ENCODE measurements at places on chromosomes 3 and 15.

DNA sequence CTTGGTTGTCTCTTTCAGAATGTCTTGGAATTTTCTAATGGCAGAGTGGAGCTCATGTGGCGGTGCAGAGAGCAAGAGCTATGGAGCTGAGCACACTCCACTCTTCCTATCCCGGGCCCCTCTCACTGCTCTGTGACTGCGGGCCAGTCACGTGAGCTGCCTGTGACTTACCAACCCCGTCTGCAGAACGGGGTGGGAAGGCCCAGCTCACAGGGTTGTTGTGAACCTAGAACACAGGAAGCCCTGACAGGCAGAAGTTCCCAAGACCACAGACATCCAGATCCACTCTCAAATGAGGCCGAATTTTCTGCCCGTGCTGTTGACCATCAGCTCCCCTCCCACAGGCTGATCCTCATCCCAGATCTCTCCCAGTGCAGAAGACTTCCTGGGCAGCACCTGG is 35.5 kb upstream of the PLXNA1 start:
- no peak for DNase-seq

- DNase-seq = no peak
These were observed 80.9 kb upstream of the RASGRF1 start for GRCh38 chr15:79171320-79172031.

- no peak for DNase-seq
These were observed 109.7 kb upstream of the GADL1 start for GRCh38 chr3:31004025-31004678.

- no peak for DNase-seq
These were observed 266.5 kb downstream of the ADAMTS17 start for GRCh38 chr15:100075229-100075628.

- DNase-seq = no peak
These were observed 89.7 kb upstream of the WNT5A start for GRCh38 chr3:55576621-55577388.

DNA sequence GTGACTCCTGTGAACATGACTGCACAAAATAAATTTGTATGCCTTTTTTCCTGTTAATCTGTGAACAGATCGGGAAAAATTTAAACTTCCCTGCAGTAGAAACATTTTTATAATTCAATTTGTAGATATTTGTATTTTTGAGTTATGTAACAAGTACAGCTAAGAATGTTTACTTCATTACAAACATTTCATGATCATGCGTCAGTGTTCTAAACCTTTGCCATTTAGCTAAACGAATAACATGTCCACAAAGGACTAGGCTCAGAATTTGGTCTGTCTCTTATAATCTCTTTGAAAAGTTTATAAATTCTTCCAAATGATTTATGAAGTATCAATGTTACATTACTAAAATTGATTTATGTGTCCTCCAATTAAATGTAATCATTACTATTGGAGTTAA is 17.3 kb upstream of the CRYBG3 start:
- DNase-seq = no peak

GRCh38 chr3:98772022-98772421 is 8.9 kb downstream of the ST3GAL6 start:
- no peak for DNase-seq

- DNase-seq = no peak
These were observed 61.2 kb downstream of the LYSMD4 start for GRCh38 chr15:99671926-99672635.

DNA sequence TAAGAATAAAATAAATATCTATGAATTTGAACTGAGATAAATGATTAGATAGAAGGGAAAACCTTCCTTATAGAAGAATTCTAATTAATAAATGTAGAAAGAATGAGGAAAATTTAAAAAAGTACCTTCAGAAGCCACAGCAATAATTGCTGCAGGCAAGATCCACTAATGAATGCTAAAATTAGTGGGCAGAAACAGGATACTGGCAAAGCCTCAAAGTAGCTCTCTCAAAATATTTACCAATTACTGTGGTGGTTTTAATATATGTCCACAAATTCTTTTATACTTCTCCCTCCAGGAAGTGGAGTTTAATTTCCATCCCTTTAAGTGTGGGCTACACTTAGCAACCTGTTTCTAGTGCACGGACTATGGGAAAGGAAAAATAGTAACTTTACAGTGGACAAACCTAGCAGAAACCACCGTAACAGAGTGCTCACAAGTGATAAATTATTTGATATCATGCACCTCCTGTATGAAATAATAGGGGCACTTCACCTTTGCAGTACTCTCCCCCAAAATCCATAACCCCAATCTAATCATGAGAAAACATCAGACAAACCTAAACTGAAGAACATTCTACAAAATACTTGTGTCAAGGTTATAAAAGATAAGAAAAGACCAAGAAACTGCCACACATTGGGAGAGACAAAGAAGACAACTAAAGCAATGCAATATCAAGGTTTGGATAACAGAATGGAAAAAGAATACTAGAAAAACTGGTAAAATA is 6.8 kb downstream of the PEAK1 start:
- DNase-seq = no peak

DNA sequence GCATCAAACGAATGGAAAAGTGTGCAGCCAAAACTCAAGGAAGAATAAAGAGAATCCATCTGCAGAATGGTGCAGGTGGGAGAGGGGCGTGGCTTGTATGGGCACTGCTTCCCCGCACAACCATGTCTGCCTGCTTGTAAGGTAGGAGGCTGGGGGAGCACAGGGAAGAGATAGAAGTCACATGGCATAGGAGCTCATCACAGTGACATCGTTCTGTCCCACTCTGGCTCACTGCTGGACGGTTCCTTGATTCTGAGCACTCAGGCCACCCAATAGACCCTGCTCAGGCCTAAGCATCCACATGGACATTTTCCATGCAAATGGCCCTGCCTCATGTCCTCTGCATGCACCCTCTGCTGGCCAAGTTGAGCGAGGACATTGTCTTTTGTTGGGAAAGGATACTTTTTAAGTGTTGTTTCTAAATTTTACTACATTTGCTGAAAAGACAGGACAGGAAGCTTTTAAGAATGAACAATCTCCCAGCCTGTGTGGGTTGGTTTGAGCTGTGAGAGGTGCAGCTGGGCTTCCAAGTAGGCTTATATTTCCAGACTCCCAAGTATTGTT is 3.1 kb downstream of the MYLK start:
- peak; percentile 29 for DNase-seq

- DNase-seq = no peak
These were observed 69.2 kb downstream of the RASA2 start for GRCh38 chr3:141556034-141556433.

DNA sequence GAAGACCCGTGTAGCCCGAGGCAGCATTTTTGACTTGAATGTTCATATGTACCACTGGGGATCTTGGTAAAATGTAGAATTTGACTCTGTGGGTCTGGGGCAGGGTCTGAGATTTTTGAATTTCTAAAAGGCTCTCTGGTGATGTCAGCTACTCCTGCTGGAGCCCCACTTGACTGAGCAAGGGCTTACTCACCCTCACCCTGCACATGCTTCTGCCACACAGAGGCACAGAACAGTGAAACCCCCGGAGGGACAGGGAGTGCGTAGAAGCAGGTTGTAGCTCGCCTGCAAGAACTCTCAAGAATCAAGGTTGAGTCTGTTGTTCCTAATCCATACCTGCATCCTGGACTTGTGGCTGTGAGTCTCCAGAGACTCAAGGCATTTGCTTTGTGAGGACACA is 41.1 kb downstream of the SLCO3A1 start:
- no peak for DNase-seq

DNA sequence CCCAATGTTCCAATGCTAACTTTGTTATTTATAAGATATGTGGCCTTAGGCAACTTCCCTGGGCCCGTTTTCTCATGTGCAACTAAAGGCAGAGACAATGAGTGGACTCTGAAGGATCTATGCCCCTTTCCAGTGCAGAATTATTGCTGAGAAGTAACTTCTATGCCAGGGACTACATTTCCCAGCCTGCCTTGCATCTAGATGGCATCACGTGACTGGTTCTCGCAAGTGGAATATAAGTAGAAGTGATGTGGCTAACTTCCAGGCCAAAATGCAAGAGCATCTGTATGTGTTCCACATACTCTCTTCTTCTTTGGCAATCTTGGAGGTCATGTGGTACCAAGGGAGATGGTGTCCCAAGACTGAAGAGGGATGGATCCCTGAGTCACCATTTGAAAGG is 674.4 kb downstream of the NTRK3 start:
- no peak for DNase-seq

DNA sequence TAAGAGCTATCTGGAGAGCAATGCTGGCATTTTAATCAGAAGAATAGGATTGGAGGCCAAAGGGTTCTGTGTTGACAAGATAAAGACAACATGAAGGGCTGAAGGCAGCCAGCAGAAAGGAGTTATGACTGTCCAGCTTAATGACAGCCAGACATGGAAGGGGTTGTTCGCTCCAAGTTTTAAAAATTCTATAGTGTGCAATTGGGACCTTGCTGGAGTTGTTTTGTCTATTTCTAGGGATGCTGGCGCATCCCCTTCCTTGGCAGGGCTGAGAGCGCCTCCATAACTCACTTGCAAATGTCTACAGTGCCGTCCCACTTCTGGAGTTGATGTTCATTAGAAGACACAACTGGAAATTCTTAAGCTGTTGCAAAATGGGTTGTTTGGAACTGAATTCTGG is 200.7 kb downstream of the TLE3 start:
- no peak for DNase-seq

- DNase-seq = no peak
These were observed 3.7 kb downstream of the EOGT start for GRCh38 chr3:69009559-69010410.

GRCh38 chr15:86942285-86942684 is 862.6 kb downstream of the AGBL1 start:
- no peak for DNase-seq

- DNase-seq = no peak
These were observed 929.4 kb downstream of the ROBO1 start for GRCh38 chr3:78838362-78838761.

- DNase-seq = peak; percentile 13
These were observed 32.2 kb downstream of the LIPC start for GRCh38 chr15:58463815-58464650.

DNA sequence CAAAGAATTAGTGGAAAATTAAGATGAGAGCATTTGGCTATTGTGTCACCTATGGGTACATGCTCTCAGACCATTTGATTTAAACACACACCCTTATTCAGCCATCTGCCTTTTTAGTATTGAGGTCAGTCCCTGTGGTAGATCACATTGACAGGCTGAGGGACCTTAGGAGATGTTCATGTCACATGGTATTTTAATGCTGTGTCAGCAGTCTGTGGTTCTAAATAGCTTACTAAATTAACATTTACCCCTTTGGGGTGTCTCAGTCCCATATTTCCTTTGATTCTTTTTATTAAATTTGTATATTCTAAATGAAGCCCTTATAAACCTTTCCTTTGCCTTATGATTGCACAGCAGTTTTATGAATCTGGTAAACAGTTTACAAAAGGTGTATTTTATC is 2.3 kb downstream of the RBM5 start:
- DNase-seq = no peak

- DNase-seq = peak; percentile 11
These were observed 80.8 kb downstream of the SMAD3 start for GRCh38 chr15:67146234-67146633.

DNA sequence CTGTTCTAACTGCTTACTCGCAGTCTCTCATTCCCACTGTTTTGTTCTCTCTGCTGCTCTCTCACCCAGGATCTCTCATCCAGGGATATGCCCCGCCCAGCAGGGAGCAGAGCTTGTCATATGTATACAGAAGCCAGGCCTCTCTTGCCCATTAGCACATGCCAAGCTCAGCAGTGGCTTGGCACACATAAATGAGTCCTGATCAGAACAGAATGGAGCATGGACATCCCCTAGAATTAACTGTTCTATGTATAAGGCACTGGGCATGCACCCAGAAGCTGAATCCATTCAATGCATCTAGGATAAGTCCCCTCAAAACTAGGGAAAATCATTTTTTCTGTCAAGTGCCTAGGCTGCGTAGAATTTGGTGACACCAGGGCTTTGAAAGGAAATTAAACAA is 61.6 kb downstream of the IGSF11 start:
- peak; percentile 45 for DNase-seq

GRCh38 chr3:140711390-140712035 is 33.6 kb downstream of the TRIM42 start:
- DNase-seq = no peak

DNA sequence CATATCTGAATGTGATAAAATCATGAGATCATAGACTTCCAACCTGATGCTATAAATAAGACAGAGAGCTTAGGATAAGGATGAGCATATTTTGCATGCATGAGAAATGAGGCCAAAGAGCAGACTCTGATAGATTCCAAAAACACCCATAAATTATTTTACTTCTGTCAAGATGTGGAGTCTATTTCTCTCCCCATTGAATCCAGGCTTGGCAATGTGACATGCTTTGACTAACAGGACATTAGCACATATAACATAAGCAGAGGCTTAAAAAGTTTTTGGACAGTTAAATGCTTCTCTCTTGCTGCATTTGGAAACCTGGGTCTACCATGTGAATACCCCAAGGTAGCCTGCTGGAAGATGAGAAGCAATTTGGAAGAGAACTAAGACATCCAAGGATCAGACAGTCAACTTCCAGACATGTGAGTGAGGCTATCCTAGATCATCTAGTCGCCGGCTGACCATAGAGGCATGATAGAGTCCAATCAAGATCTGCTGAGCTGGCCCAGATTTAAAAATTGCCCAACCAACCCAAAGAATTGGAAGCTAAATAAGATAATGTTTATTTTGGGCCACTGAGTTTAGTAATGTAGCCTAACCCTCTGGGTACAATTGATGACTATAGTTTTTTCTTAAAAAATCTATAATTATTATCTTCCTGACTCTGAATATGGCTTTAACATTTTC is 30.3 kb downstream of the MYLK start:
- no peak for DNase-seq

GRCh38 chr3:159764490-159765029 is 224.1 kb upstream of the IL12A start:
- DNase-seq = no peak

DNA sequence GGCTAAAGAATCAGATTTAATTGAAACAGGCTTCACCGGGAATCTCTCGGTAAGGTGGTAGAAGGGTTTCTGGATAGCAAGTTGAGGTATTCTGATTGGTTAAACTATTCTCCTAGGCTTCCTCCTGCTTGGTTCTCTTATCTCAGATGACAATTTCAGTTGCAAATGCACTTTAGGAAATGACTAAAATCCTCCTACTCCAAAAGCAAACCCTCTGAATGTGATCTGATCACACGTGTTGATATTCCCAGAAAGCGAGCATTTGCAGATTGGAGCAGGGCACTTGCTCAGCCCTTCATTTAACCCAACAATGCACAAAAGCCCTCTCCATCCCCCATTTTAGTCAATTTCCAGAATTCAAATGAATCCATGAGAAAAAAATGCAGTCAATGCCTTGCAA is 55.6 kb upstream of the ICE2 start:
- DNase-seq = no peak

GRCh38 chr15:51172193-51172592 is 77.5 kb upstream of the TNFAIP8L3 start:
- DNase-seq = no peak

DNA sequence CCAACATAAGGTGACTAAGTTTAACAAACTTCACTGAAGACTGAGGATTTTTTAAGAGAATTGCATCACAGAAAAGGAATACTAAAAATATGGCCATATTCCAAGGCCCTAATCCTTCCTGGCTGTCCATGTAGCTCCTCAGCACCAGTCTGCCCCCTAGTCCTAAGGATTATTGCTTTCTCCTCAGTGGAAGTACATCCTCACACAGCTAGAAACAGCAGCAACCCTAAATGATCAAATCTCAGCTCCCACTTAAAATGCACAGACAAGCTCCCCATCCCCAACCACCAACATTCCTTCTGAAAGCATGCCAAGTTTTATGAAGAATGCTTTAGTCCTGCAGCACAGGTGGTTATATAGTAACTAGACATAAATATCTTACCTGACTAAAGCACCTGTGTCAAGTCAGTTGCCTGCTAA is 14.7 kb downstream of the ST3GAL6 start:
- DNase-seq = no peak

GRCh38 chr3:151871639-151872468 is 1.6 kb upstream of the SUCNR1 start:
- DNase-seq = no peak
